ENCODE measurements at places on chromosomes 4 and X.

GRCh38 chr4:169583563-169583962 lies 28.8 kb downstream of the NEK1 start:
- DNase-seq, result peak; percentile 24

DNA sequence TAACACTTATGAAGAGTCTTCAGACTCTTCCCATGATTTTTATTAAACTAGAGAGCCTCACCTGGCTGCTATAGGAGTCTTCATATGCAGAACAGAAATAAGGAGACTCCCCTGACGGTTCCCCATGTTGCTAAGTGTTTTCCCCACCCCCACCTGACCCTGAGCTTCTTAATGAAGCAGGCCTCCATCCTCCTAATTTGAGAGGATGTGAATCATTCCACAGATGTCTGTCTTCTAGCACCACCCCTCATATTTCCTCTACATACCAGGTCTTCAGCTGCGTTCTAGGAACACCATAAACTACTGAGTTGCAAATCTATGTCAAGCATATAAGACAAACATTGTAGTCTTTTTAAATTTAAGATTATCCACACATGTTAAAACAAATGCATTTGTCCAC lies 36.9 kb downstream of the RP2 start:
- DNase-seq, result no peak

GRCh38 chr4:78684325-78685079 lies 91.6 kb upstream of the BMP2K start:
- no peak for DNase-seq

DNA sequence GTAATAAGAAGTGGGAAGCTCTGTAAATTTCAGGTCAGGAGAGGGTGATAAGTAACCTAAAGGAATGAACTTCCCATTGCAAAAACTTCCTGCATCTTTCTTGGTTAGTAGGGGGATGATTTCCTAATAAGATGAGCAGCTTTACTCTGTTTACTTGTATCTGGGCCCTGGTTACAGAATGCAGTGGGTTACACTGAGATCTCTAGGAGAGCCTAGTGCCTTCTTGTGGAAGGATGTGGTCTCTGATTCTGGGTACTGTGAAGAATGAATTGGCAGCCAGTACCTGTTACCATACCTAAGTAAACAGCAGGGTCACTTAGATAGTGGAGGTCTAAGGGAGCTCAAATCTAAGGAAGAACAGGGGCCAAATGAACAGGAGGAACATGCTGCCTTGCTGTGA lies 320.6 kb downstream of the ARHGAP10 start:
- no peak for DNase-seq

GRCh38 chrX:68867458-68868112 lies 38.8 kb downstream of the EFNB1 start:
- DNase-seq, result no peak

DNA sequence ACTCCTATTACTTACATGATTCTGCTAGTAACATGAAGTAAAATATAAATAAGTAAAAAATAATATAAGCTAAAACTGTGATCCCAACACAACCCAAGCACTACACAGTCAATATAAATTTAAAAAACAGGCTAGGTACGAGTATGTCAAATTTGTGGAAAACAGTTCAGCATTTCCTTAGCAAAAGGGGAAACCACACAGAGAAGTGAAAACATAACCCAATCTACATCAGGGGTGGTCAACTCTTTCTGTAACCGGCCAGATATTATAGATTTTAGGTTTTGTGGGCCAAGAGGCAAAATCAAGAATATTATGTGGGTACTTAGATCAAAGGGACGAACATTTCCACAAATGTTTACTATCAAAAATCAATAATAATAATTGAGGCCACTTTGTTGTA lies 70.1 kb downstream of the CHST7 start:
- DNase-seq, result no peak

DNA sequence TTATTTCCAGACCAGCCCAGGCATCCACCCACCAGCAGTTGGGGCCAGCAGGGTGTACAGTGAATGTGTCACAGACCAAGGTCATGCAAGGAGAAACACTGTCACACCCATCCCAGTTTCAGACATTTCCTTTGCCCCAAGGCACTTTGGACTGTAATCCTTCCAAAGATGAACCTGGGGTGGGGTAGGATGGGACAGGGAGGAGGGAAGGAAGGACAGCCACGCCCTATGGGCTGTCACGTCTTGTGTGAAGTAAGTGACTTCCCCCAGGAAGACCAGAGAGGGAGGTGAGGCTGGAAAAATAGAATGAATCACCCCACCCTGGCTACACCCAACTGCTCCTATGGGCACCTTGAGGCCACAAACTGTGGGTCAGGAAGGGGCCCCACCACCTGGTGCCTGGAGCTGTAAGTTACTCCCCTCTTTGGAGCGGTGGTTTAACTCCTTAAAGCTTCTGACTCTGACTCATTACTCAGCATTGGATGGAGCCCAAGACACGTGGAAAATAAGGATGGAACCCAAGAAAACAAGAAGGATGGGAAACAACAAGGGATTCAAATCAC lies 349.9 kb upstream of the KLF3 start:
- no peak for DNase-seq

- no peak for DNase-seq
These were observed 182.1 kb downstream of the EVC2 start for GRCh38 chr4:5526080-5526846.

DNA sequence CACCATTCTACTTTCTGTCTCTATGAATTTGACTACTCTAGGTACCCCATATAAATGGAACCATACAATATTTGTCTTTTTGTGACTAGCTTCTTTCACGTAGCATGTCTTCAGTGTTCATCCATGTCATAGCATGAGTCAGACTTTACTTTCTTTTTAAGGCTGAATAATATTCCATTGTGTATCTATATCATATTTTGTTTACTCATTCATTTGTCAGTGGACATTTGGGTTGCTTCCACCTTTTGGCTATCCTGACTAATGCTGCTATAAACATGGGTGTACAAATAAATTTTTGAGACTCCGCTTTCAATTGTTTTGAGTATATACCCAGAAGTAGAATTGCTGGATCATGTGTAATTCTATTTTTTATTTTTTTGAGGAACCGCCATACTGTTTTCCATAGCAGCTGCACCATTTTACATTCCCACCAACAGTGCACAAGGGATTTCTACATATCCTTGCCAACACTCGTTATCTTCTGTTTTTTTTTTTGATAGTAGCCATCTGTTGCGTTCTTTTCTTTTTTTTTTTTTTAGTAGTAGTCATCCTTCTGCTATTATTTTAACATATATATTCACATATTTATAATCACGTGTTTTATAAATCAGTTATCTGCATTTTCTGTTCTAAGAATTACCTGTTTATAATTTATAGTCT lies 158.0 kb upstream of the MED14 start:
- no peak for DNase-seq
